ENCODE measurements at places on chromosomes 4 and X.

DNA sequence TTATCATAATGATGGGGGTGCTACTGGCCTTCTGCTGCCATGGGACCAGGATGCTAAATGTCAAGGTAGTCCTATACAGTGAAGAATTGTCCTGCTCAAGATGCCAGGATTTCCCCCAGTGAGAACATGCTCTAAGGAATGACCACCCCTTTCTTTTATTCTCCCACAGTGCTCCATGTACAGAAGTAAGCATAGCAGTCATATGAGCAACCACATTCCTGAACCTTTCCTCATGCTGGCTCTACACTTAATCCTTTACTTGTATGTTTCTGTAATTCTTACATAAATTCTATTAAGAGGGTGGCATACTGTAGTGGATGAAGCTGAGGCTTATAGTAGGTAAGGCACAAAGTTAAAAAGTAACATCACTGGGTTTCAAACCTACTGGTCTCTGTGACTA is 20.2 kb downstream of the CYP2U1 start:
- DNase-seq, result no peak

DNA sequence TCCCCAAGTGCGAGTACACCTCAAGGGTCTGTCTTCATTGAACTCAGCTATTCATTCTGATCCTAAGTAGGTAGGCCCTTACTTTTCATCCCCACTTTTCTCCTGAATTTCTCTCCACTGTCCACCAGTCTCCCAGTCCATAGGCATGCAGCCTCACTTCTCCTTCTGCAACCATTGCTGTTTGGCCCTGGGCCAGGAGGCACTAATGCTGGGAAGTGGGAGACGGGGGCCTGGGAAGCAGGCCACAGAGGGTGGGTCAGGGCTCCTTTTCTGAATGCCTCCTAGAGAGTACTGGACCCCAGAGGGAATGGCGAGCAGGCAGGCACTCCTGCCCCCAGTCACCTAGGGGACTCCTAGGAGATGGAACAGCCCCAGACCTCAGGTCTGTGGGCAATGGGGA is 203.5 kb upstream of the RPL34 start:
- DNase-seq, result no peak

DNA sequence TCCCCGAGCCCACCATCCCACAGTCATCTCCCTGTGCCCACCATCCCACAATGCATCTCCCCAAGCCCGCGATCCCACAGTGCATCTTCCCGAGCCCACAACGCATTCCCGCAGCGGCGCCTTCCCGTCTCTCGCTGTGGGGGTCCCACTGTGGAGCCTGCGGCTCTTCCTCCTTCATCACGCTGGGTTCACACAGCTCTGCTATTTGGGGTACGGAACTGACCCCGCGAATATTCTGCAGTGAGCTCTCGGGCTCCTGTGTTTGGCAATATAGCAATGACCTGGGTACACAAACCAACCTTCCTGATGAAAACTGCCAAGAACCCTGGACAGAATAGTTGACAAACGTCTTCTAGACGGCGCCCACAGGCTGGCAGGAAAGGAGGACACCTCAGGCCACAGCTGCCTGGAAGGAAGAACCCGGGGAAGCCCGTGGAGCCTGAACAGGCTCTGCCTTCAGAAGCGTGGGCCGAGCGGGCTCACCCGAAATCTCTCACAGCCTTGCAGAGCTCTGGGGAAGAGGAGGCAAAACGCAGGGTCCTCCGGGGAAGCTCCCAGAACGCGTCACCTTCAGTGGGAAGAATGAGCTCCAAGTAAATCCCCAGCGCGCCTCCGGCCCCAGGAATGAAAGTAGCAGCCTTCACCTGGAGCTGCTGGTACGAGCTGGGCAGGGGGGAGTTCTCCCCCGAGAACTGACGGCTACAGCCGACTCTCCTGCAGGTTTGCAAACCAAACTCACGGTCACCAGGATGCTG is 22.9 kb downstream of the PPP2R3B start:
- no peak for DNase-seq

GRCh38 chrX:110008011-110008635 is 5.2 kb downstream of the TMEM164 start:
- no peak for DNase-seq

- no peak for DNase-seq
Observed at GRCh38 chrX:24027985-24028384, 999 bp upstream of the KLHL15 start.

- DNase-seq, result no peak
Observed at GRCh38 chrX:133921764-133922389, 63.5 kb downstream of the GPC3 start.

DNA sequence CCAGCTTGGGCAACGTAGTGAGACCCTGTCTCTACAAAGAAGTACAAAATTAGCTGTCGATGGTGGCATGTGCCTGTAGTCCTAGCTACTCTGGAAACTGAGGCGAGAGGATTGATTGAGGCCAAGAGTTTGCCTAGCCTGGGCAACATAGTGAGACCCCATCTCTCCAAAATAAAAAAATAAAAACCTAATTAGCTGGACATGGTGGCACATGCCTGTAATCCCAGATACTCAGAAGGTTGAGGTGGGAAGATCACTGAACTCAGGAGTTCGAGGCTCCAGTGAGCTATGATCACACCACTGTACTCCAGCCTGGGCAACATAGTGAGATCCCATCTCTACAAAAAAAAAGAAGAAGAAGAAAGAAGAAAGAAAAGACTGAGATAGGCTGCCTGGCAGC is 17.4 kb downstream of the PLAC1 start:
- no peak for DNase-seq

GRCh38 chrX:47802589-47802988 is 34.1 kb upstream of the ZNF81 start:
- no peak for DNase-seq

DNA sequence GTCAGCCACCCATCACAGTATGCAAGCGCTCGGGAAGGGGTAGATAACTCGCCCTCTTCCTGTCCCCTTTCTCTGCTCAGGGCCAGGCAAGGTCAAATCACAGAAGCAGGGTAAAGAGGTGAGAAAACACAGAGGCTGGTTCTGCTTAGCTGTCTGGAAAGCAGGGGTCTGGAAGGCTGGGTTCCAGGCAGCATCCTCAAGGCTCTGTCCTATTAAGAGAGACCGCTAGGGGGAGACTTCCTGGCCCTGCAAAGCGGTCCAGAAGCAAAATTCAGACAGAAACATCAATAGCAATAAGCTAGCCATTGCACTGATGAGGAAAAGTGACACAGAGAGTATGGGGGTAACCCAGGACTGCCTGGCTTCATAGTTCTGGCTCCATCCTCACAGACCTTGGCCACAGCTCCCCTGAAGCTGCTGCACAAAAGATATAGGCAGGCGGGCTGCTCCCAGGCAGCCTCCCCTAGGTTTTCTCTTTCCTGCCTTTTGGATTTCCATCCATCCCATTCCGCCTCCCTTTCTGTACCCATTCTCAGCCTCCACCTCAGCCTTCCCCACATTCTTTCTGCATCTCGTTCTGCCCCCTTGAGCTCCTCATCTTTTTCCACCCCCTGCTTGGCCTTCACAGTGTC is 308.5 kb downstream of the EVC2 start:
- no peak for DNase-seq

- DNase-seq, result no peak
Observed at GRCh38 chrX:70455366-70456202, 10.9 kb downstream of the DLG3 start.

- no peak for DNase-seq
Observed at GRCh38 chrX:121195719-121196118, 148.3 kb downstream of the GLUD2 start.

DNA sequence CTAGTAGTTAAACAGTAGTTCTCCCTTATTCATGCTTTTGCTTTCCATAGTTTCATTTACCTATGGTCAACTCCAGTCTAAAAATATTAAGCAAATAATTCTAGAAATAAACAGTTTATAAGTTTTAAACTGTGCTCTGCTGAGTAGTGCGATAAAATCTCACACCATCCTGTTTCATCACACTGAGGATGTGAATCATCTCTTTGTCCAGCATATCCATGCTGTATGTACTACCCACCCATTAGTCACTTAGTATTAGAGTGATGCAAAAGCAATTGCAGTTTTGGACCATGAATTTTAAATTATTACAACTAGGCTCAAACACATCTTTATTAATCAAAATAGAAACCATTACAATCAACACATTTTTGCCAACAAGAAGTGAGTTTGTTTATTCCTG is 187.4 kb downstream of the TEX13C start:
- no peak for DNase-seq

DNA sequence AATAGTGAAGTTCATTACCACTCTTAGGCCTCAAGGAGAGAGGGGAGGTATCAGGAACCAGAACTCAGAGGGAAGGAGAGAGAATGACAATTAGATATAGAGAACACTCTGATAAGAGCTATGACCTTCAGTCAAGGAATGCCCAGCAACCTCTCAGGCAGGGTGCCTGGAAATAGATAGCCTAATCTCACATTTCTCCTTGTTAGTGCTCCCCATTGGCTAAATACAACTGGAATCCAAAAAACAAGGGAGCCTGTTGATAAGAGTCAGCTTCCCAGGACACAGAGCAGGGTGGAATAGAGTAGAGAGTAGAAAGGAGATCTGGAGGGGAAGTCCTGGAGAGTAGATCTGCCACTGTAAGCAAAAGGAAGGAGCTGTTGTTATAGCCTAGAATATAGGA is 62.1 kb downstream of the DCX start:
- DNase-seq, result no peak

- DNase-seq, result no peak
Observed at GRCh38 chr4:188254211-188254610, 115.0 kb downstream of the TRIML1 start.

DNA sequence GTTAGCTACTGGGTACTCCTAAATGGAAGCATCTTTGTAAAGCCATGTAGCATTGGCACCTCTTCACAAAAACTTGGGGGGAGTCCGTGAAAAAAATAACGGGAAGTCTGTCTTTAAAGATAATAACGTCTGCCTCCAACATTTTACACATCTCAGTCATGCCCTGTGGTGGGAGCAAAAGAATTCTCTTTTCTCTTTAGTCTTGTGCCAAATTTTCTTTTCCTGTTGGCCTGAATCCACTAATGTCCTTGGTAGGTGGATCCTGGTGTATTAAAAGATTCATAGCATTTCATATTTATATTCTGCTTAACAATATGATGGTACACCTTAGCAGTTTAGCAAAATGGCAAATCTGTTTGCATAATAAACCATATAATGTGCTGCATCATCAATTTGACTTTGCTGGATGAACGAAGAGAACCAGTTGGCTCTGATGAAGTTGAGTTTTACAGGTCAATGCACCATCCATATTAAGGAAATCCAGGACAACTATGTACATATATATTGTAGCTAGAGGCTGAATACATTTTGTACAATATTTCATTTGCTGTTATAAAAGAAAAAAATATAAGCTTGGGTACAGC is 746.4 kb upstream of the MAGEB2 start:
- no peak for DNase-seq

- DNase-seq, result no peak
Observed at GRCh38 chr4:146340798-146341197, 126.5 kb downstream of the REELD1 start.

GRCh38 chr4:24991015-24991414 is 39.7 kb downstream of the LGI2 start:
- no peak for DNase-seq

DNA sequence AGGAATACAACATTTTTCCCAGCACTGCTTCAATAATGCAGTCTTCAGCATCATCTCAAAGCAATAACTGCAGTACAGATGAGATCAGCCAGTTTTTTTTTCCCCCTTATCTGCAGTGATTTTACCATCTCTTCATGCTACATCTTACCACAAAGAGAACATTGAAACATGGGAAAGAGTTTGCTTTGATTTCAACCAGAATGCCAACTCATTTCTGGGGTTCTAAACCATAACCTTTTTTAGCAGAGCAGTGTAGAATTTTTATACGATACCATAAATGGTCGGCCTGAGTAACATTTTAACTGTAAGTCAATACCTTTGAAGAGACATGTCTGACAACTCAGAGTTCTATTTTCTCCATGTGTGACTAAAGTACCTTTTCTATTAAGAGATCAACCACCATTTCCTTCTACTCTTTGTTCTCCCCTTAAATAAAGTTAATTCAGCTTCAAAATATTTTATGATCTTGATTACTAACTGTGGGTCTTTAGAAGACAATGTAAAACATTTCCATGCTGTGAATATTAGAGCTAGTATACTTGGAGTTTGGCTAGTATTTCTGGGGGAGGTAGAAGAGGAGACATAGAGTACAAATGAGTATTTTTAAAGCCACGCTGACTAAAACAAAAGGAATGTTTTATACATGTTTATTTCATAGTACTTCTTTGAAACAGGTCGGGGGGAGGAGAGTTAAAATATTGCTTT is 69.1 kb downstream of the TET2 start:
- no peak for DNase-seq

GRCh38 chr4:7187168-7187535 is 5.2 kb upstream of the SORCS2 start:
- no peak for DNase-seq

DNA sequence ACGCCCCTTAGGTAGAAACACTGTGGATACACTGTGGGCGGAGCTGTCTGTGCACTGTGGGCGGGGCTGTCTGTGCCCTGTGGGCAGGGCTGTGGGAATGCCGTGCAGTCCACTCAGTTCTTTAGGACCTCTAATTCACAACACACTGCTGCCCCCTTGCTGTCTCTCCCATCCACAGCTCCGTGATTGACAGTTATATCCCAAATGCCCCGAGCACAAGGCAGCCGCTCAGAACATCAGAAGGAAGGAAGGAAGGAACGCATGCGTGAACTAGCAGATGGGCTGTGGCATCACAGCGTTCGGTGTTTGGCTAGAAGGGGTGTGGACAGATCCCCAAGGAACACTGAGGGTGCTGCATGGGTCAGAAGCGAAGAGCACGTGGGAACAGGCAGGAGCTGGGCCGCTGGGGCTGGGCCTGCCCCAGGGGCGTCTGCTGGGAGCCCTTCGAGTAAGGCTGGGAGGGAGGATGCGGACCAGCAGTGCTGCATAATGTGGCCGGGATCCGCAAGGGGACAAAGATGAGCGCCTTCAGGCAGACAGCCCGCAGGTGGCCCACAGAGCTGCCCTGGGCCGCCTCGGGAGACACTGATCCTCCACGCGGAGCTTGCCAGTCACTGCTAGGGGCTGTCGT is 29.8 kb downstream of the ACOX3 start:
- no peak for DNase-seq

GRCh38 chr4:118277243-118277642 is 75.6 kb downstream of the PRSS12 start:
- DNase-seq, result no peak

GRCh38 chr4:169485791-169486742 is 126.3 kb downstream of the NEK1 start:
- peak; percentile 2 for DNase-seq

- no peak for DNase-seq
Observed at GRCh38 chr4:7756561-7757355, 182.9 kb downstream of the AFAP1 start.

DNA sequence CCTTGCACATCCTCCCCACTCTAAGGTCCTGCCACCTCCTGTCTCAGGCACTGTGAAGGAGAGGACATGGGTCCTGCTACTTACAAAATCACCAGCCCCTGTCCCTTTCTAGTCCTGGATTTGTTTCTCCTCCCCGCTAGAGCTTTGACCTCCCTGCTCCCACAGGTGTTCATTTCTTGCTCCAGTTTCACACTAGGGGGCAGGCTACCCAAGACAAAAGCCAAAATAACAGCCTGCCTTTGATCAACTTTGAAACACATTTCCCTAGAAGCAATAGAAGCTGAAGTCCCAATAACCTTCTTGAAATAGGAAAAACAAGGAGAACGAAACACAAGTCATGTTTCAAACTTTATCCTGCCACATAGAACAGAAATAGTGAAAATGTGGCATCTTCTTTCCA is 164.4 kb downstream of the QDPR start:
- DNase-seq, result no peak

- no peak for DNase-seq
Observed at GRCh38 chr4:2395584-2395983, 22.9 kb downstream of the ZFYVE28 start.

GRCh38 chr4:8582436-8582835 is 2.2 kb downstream of the GPR78 start:
- DNase-seq, result no peak
